ENCODE measurements at places on chromosomes 6 and 20.

GRCh38 chr20:24534282-24534681 is 64.9 kb downstream of the SYNDIG1 start:
- no peak for DNase-seq

GRCh38 chr6:144365271-144365670 is 80.1 kb downstream of the UTRN start:
- no peak for DNase-seq

DNA sequence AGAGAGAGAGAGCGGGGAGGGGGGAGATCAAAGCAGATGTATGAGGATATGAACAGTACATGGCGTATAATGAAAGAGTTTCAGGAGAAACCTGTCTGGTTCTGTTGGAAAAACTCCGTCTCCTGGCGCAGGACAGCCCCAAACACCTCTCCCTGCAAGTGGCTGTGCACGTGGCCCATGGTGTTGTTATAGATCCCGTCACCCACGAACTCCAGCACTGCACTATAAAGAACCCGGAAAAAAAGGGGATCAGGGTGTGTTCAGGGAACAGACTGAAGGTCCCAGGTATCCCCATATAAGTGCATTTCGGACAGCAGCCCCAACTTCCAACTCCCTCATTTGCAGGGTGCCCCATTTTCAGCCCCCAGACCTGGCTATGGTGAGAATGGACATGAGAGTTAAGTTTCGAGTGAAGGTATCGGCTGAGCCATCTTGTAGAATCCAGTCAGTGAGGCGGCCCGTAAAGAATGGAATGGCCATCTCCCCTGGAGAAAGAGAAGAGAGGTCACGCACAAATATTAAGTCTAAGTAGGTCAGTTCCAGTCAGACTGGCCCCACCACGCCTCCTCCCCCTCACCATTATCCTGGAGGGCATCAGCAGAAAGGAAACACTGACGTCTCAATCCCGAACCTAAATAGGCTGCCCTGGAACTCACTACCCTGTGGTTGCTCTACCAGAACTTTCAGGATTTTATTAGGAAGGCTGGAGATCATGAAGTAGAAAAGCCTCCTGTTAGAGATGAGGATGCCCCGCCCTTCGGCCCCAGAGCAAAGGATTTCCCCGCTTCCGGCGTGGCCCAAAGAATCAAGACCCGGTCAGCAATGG is 1.3 kb downstream of the TAP1 start:
- peak; percentile 47 for DNase-seq

DNA sequence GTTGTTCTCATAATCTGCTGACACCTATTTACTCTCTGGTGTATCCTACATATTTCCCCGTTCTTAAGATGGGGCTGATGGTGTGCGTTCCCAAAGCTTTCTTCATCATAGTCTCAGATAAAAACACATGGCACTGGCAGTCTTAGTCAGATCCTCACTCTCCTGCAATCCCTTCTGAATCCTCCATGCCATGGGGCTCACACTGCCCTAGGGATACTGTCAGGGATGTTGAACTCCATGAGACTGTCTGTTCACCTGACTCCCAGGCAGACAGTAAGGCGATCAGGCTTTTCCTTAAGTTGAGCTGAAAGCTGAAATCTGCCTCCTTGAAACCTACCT is 76.0 kb downstream of the SLX4IP start:
- no peak for DNase-seq

- DNase-seq: no peak
Observed at GRCh38 chr6:105193647-105194046, 13.8 kb upstream of the POPDC3 start.

GRCh38 chr6:10434235-10434634 is 19.4 kb upstream of the TFAP2A start:
- no peak for DNase-seq

GRCh38 chr6:21740376-21741124 is 147.0 kb downstream of the SOX4 start:
- no peak for DNase-seq

DNA sequence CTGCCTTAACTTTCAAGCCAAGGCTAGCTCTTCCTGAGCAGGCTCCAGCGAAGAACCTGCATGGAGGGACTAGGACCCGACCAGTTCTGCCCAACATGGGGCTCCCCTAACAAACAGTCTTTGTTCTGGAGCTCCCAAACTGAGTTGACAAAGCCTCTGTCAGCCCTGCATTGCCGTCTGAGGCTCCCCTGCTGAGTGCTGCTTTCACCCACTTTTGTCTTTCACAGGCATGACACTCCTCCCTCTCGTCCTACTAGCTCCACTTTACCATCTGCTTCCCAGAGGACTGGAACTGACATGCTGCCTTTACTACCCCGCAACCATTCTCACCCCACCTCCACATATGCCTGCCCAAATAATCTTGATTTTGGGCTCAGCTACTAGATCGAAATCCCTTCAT is 45.1 kb upstream of the B4GALT5 start:
- no peak for DNase-seq

DNA sequence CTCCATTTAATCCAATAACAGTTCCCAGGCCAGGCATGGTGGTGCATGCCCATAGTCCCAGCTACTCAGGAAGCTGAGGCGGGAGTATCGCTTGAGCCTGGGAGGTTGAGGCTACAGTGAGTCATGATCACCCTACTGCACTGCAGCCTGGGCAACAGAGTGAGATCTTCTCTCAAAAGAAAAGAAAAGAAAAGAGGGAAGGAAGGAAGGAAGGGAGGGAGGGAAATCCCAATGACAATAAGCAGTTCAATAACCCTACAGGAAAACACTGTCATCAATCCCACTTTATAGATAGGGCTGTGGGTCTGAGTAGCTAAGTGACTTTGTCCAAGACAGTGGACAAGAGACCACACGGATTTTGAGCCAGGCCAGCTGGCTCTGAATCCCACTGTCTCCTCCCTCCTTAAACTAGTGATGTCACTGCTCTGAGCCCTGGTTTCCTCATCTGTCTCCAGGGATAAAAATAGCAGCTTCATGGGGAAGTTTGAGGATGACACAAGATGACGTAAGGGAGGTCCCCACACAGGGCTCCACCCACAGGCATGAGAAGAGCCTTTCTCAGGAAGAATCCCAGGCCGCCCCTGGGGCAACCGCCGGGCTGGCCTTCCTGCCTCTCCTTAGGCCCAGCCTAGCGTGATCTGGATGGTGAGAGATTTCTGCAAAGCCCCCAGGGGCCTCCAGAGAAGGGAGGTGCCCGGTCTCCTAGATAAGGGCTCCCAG is 7.2 kb upstream of the TRIB3 start:
- DNase-seq: no peak

- DNase-seq: no peak
Observed at GRCh38 chr20:53785320-53785719, 191.7 kb upstream of the ZNF217 start.

DNA sequence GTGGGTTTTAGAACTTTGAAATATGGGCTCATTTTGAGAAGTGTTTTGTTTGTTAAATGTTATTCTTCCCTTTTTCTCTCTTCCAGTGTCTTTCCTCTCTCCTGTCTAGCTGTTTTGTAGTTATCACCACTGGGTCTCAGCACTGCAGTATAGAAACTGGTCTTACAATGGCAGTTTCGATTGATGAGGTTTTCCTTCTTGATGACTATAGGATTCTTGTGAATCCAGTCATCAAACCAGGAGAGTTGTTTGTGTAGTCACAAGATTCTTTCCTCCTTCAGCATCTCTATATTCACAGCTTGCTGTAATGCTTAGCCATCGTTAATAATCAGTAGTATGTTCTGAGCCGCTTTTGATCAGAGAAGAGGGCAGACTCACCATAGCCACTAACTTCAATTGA is 172.3 kb downstream of the OGFRL1 start:
- no peak for DNase-seq

- DNase-seq: no peak
Observed at GRCh38 chr6:85865420-85866369, 223.0 kb upstream of the SYNCRIP start.

GRCh38 chr20:6466075-6466810 is 301.2 kb upstream of the BMP2 start:
- no peak for DNase-seq

DNA sequence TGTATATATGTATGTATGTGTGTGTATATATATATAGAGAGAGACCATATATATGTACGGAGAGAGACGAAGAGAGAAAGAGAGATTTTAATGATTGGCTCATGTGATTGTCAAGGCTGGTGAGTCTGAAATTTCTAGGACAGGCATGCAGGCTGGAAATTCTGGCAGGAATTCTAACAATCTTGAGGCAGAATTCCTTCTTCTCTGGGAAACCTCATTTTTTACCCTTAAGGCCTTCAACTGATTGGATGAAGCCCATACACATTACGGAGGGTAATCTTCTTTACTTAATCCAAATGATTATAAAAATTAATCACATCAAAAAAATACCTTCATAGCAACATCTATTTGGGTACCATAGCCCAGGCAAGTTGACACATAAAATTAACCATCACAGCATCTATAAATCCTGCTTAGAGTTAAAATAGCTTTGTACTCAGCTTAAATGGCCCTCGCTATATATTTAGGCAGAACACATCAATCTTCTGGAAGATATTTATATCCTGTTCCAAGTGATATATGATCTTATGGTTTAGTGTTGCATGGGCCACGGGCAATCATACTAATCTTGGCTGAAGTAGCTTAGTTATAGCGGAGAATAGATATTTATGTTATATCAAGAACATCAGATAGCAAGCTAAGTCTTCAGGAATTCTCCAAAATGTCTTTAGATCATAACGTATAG is 36.6 kb downstream of the ABRACL start:
- DNase-seq: no peak

DNA sequence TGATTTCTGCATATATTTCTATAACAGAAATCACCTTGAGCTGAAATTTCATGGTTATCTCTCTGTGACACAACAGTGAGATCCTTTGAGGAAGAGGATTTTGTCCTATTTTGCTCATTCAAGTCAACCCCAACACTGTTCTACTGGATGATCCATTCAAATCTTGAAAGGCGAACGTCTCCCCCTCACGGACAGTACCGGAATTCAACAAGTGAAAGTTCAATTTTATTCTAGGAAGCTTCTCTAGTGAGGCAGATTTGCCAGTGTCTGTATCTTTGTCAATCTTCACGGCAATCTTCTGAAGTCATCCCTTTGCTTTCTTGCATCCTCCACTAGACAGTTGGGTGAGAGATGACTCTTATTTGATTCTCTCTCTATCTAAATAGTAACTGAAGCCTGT is 91.7 kb upstream of the PDE7B start:
- no peak for DNase-seq

DNA sequence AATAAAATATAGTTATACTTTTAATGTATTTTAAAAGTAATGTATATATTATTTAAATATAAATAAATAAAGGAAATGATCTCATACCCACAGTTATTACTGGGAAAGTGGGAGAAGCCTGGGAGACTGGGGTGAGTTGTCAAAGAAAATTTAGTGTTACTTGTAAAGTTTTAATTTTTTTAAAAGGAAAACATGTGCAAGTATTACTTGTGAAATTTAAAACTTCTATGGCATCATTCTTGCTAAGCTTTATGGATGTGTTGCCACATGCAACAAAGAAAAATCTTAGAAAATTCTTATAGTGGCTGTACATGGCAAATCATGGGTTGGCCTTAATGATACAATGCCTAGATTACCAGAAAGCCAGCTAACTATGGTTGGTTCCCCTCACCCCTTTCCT is 194.0 kb upstream of the KCNK16 start:
- no peak for DNase-seq

- DNase-seq: no peak
Observed at GRCh38 chr20:9886227-9886626, 47.4 kb upstream of the PAK5 start.

GRCh38 chr6:112522587-112522986 is 175.5 kb downstream of the RFPL4B start:
- DNase-seq: no peak

DNA sequence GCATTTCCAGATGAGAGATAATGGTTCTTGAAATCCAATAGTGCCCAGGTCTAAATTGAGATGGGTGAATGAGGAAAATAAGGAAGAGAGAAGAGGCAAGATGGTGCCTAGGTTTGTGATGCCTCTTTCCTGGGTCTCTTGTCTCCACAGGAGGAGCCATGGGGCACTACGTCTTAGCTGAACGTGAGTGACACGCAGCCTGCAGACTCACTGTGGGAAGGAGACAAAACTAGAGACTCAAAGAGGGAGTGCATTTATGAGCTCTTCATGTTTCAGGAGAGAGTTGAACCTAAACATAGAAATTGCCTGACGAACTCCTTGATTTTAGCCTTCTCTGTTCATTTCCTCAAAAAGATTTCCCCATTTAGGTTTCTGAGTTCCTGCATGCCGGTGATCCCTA is 6.8 kb downstream of the HFE start:
- DNase-seq: no peak

GRCh38 chr6:152356662-152357061 is 280.5 kb downstream of the SYNE1 start:
- DNase-seq: peak; percentile 46

GRCh38 chr6:132490478-132491204 is 22.3 kb downstream of the STX7 start:
- DNase-seq: no peak

GRCh38 chr6:79718509-79719247 is 87.5 kb downstream of the SH3BGRL2 start:
- DNase-seq: no peak

DNA sequence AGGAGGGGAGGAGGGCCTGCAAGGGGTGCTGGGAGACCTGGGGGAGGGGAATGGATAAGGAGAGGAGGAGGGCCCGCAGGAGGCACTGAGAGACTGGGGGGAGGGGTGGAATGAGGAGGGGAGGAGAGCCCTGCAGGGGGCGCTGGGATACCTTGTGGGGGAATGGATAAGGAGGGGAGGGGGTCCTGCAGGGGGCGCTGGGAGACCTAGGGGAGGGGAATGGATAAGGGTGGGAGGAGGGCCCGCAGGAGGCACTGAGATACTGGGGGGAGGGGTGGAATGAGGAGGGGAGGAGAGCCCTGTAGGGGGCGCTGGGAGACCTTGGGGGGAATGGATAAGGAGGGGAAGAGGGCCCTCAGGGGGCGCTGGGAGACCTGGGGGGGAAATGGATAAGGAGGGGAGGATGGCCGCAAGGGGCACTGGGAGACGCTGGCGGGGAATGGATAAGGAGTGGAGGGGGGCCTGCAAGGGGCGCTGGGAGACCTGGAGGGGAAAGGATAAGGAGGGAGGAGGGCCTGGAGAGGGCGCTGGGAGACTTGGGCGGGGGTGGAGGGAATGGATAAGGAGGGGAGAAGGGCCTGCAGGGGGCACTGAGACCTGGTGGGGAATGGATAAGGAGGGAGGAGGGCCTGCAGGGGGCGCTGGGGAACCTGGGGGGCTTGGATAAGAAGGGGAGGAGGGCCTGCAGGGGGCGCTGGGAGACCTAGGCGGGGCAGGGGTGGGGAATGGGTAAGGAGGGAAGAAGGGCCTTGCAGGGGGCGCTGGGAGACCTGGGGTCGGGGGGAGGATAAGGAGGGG is 1.3 kb upstream of the CTCFL start:
- no peak for DNase-seq

- peak; percentile 71 for DNase-seq
Observed at GRCh38 chr6:159727717-159728445, 575 bp downstream of the WTAP start.

- no peak for DNase-seq
Observed at GRCh38 chr6:131655951-131656350, 18.8 kb downstream of the ENPP3 start.

All from GM13977 (cell line).